Activated T-helper 1 cell treated with Interleukin-2 at 50 U/mL for 16 hours (primary cell): ENCODE measurements at places on chromosomes 13 and 19.

DNA sequence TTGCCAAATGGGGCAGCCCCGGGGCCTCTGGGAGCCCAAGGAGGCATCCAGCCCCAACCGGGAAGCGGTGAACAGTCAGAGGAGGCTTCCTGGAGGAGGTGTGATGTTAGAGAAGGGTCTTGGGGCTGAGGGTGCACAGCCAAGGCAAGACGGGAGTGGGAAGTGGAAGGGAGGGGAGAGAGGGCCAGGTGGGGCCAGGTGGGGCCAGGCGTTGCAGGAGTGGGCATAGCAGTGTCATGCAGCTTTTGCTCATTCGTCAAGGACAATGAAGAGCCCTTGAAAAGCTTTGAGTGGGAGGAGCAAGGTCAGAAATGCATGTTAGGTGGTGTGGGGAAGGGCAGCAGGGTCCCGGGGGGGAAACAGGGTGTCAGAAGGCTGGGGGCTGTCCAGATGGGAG, 1.8 kb downstream of the FBN3 start:
- no peak for DNase-seq

GRCh38 chr19:5850743-5851293, 431 bp downstream of the FUT3 start:
- DNase-seq, result no peak

DNA sequence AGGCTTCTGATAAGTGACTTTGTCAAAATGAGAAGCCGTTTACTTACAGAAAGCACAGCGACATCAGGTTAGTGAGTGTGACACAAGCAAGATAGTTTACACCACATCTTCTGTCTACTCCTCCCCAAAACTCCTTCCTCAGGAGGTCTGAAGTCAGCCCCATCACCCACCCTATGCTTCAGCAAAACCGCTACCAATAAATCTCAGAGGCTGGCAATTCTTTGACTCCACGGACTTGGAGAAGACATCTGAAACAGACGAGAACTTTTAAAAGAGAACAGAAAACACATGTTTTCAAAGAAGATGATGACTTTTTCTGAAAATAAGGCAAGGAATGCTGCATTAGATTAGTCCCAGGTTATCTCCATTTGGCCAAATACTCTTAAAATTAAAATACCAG, 261.1 kb downstream of the TBC1D4 start:
- no peak for DNase-seq

DNA sequence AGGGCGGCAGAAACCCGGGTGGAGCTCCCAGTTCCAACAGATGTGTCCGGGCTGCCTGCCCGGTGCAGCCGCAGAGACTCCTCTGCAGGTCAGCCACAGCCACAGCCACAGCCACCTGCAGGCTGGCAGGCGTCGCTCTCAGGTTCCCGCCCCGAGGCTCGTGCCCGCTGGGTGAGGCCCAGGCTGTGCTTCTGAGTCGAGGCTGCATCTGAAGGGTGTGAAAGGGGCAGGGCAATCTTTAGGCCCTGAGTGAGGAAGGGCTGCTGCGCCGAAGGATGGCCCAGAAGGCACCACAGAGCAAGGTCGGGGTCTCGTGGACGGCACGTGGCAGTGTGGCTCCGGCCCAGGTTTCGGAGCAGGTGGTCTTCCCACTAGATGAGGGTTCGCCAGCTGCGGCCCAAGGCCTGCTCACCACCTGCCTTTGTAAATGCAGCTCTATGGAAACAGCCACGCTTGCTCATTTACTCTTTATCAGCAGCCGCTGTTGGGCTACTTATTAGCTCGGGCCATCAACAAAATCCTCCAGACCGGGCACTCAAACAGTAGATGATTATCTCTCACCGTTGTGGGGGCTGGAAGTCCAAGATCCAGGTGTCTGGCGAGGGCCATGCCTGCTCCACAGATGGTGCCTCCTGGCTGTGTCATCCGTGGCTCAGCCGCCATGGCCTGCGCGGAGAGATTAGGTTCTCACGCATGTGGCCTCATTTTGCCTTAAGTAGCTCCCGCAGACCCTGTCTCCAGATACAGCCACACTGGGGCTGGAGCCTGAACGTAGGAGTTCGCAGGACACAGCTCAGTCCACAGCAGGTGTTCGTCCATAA, 40.3 kb upstream of the TFDP1 start:
- DNase-seq, result no peak

- DNase-seq, result no peak
These were observed 17.6 kb downstream of the NOVA2 start for GRCh38 chr19:45955905-45956608.

- DNase-seq, result no peak
These were observed 43.4 kb upstream of the XPO4 start for GRCh38 chr13:20945952-20946383.

GRCh38 chr19:15863272-15863671, 34.6 kb downstream of the CYP4F2 start:
- DNase-seq, result no peak
